ENCODE measurements at places on chromosomes 1 and 21.
A peak's percentile ranks its signal among the peaks of the same experiment; 100 is the strongest.

DNA sequence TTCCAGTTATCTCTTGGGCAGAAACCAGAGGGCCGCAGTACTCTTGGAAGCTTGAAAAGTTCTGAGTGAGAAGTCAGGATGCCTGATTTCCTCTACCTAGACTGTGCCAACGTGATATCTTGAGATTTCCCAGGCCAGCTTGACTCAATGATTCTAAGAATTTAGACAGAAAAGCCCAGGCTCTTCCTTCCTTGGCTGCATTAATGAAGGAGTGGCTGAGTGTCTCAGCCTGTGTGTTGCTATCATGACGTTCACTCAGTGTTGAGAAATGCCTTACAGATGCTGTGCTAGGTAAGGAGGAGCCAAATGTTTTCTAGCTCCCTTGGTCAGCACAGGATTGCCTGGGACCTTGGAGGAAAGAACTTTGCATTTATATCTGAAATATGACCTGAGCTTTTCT is 454.1 kb upstream of the USP24 start:
- no peak for DNase-seq

- DNase-seq = no peak
These were observed 5.3 kb downstream of the COL18A1 start for GRCh38 chr21:45410151-45410864.

DNA sequence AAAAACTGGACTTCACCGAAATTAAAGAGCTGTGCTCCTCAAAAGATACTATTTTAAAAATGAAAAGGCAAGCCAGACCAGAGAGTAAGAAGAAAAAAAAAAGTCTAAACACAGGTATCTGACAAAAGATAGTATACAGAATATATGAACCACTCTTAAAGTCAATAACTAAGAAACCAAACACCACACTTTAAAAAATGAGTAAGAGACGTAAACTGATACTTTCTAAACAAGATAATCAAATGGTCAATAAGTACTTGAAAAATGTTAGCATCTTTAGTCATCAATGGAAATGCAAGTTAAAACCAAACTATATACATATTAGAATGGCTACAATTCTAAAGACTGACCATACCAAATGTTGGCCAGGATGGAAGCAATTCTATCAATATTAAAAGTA is 77.6 kb downstream of the EVI5 start:
- no peak for DNase-seq

GRCh38 chr1:234608025-234608910 is 1.7 kb downstream of the IRF2BP2 start:
- DNase-seq = peak; percentile 92

- DNase-seq = no peak
These were observed 1.4 kb downstream of the ATP5PO start for GRCh38 chr21:33914188-33914587.

GRCh38 chr1:66156144-66156543 is 363.4 kb downstream of the PDE4B start:
- DNase-seq = no peak

DNA sequence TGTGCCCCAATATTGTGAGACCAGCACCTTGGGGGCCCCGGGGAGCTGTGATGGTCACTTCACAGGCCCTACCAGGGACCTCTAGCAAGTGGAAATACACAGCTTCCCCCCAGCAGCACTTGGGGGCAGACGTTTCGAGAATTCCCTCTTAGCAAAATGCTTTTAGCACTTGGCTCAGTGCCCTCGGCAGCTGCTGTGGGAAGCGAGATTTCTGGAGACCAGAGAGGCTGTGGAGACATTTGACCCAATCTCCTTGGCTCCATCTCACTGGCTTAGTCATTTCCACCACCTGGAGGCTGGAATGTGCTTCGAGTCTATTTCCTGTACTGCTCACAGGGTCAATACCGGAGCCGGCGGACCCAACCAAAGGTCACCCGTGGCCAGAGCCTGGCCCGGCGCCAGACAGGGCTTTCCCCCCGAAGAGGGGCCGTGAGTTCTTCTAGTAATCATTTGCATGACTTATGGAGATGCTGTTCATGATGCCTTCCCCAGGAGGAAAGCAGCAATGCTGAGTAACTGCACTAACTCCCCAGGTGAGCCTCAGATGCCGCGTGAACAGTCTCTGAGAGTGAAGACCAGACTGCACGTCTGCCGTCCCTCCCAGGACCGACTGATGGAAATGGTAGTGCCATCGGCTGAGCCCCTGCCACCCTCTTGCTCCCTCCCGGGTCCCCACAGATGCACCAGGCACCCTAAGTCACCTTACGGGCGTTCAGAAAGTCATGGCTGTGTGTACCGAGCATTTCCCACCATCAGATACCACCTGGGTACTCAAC is 4.4 kb upstream of the C2CD2 start:
- no peak for DNase-seq

GRCh38 chr1:27436204-27437159 is 44.1 kb downstream of the GPR3 start:
- DNase-seq = no peak

- no peak for DNase-seq
These were observed 306.2 kb downstream of the PTPRU start for GRCh38 chr1:29542548-29542947.

GRCh38 chr21:35437941-35438340 is 388.8 kb upstream of the RUNX1 start:
- no peak for DNase-seq

- DNase-seq = no peak
These were observed 198.4 kb upstream of the RGS18 start for GRCh38 chr1:191959856-191960255.

DNA sequence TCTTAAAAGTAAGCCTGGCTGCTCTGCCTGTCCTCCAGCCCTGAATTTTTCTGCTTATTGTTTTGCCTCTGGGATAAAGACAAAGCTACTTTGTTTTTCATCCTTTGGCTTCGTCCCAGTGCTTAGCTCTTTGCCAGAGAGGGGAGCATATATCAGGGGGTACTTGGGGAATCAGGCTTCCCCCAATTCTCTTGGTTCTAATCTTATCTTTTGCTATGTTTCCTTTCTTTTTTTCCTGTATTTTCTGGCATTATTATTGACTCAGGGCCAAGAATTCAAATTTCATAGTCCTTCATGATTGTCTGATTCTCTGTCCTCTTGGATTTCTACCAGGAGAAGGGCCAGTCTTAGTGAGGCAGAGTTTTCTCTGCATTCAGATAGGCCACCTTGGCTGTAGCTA is 51.2 kb downstream of the GIPC2 start:
- no peak for DNase-seq

- DNase-seq = no peak
These were observed 66.8 kb upstream of the DISP3 start for GRCh38 chr1:11412141-11412540.

DNA sequence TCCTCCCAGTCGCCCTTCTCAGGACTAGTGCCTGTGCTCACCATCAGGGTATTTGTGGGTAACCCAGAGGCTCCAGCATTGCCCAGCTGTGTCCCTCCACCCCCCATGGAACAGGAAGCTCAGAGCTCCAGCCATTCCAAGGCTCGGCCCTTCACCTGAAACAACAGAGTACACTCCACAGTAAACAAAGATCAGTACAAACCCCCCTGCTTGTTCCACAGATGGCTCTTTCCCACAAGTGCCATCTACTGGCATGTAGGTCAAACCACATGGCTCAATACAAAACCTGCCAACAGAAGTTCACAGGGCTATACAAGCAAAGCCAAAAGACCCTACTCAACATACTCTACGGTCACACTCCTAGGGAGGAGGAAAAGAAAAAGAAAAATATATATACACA is 258.7 kb downstream of the AGBL4 start:
- DNase-seq = no peak
